ENCODE measurements at places on chromosomes 13 and 19. TPM values are rescaled to one million over a fixed set of nuclear protein-coding genes. Genes with fewer than 3 reads are reported as not detected.

The GJB6 gene
- total RNA-seq, result not detected

The RB1 gene
- total RNA-seq, result 43.6 TPM

The MAB21L1 gene
- total RNA-seq, result 4.8 TPM

The LGALS4 gene
- total RNA-seq, result not detected

The DPP9 gene
- total RNA-seq, result 26.5 TPM

The CEACAM6 gene
- not detected for total RNA-seq

The HRC gene
- total RNA-seq, result 0.26 TPM

The LILRA1 gene
- not detected for total RNA-seq

The VSTM1 gene
- total RNA-seq, result not detected

The LENG9 gene
- total RNA-seq, result 10.4 TPM

The KBTBD7 gene
- total RNA-seq, result 7.0 TPM

The TMEM150B gene
- not detected for total RNA-seq

The CD209 gene
- not detected for total RNA-seq

The ARRDC5 gene
- not detected for total RNA-seq

The CCNA1 gene
- total RNA-seq, result 0.26 TPM

The RASL11A gene
- total RNA-seq, result 108 TPM

The FGF21 gene
- not detected for total RNA-seq

The MBD3L1 gene
- not detected for total RNA-seq

The HIPK4 gene
- total RNA-seq, result 0.06 TPM

The PSG7 gene
- total RNA-seq, result not detected

The TCF3 gene
- 41.2 TPM for total RNA-seq

The KIR3DL2 gene
- total RNA-seq, result not detected
